ENCODE measurements at places on chromosomes 3 and 15. TPM values are rescaled to one million over a fixed set of nuclear protein-coding genes. Genes with fewer than 3 reads are reported as not detected.

DNA sequence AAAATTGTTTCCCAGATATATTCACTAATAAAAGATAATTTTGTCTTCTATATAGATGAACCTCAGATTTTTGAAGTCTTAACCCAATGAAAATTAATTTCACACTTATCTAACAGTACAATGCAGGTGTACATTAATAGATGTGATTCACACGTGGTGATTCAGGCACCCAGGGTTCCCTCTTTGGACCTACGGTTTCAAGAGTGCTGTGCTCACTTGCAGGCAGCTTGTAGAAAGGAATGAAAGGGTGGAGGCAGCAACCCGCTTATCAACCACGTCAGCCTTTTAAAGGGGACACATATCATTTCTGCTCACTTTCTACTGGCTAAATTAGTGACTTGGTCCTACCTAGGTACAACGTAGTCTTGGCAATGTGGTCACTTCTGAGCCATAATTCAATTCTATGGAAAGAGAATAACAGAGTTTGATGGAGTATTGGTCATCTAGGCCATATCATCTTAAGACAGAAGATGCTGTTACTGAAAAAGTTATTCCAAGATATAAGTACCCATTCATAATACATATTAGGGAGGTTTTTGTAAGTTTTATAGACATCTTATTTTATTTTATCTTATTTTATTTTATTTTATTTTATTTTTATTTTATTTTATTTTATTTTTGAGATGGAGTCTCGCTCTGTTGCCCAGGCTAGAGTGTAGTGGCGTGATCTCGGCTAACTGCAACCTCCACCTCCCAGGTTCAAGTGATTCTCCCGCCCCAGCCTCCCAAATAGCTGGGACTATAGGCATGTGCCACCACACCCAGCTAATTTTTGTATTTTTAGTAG is 37.9 kb downstream of the ACP3 start:
- no peak for DNase-seq
- H3K4me1 ChIP-seq: no peaks in the 10 kb centered on the region
- no peaks in the 10 kb centered on the region for H3K36me3 ChIP-seq
- no peaks in the 10 kb centered on the region for H3K27me3 ChIP-seq
- H3K27ac ChIP-seq: no peak overlapping the region

GRCh38 chr3:101996832-101997231 is 147.5 kb downstream of the NFKBIZ start:
- no peaks in the 10 kb centered on the region for H3K36me3 ChIP-seq
- peak overlapping the region; percentile 10 for H3K27ac ChIP-seq
- DNase-seq: no peak
- no peak overlapping the region for H3K4me3 ChIP-seq

DNA sequence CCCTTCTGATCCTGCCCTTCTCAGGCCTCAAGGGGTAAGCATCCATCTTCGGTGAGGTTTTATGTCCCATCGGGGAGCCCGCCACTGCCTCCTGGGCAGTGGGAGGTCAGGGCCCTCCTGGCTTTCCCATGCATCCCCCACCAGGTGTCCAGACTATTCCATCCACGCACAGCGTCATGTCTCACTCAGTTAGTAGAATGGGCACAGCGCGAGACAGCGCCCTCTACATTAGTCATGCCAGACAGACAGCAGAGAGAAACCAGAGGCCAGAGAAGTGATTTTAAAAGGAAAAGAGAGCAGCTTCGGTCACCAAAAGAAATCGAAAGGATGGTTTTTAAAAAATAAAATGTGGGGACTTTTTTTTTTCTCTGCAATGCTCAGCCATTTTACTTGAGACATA is 49.8 kb downstream of the ZDHHC3 start:
- DNase-seq: no peak
- no peaks in the 10 kb centered on the region for H3K27me3 ChIP-seq
- H3K4me1 ChIP-seq: no peaks in the 10 kb centered on the region
- no peak overlapping the region for H3K4me3 ChIP-seq

DNA sequence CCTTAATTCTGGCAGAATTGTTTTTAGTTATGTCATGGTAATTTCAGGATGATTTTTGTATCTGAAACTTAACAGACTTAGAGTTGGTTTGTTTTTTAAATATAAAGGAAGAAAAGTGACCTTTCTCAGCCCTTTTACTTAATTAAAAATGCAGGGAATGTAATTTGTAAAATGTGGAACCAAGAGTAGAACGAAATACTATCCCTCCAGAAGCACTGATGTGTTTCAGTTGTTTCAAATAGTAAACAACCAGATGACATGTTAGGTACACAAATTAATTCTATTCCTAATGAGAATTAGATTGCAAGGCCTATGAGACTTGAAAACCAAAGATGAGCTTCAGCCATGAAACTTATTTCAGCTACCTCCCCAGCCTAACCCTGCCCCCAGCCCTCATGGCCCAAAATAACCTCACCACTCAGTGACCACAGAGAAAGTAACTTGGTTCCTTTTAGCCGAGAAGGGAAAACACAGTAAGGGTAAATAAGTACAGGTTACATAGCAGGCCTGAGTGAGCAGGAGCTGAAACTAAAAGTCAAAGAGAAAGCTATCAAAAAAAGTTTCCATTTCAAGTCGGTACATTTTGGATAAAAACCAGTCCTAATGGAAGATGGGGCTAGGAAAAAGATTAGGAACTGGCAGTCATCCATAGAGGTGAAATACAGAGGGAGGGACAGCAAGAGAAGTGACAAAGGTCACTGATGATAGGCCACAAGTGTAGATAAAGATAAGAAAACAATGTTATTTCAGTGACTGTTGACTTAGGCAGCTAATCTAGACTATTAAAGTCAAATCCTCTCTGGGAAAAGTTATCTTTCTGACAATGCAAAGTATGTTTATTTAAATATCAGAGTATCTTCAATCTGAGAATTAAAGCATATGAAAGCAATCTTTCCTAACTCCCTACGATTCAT is 23.2 kb downstream of the SENP8 start:
- peaks cover 20% of the 10 kb centered on the region for H3K4me1 ChIP-seq
- peak overlapping the region; percentile 34 for H3K4me3 ChIP-seq
- no peaks in the 10 kb centered on the region for H3K36me3 ChIP-seq

The RAB43 gene
- polyA plus RNA-seq: 2.4 TPM

DNA sequence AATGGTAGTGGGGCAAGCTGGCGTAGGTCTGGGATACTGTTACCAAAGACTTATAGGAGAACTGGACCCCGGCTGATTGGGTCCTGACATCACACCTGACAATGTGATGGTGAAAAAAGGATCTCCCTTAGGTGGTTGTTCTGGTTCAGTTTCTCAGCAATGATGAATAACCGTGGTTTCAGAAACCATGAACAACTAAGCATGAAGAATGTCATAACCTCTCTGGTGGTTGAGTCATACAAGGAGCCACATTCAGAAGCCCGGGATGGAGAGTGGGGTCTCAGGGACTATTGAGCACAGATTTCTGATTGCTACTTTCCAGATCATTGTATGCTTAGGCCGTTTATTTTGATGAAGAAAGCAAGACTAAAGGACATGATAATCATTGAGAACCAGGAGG is 17.4 kb downstream of the GPR160 start:
- peak; percentile 63 for DNase-seq
- H3K27ac ChIP-seq: peak overlapping the region; percentile 94
- no peaks in the 10 kb centered on the region for H3K36me3 ChIP-seq
- peaks cover 42% of the 10 kb centered on the region for H3K4me1 ChIP-seq
- peak overlapping the region; percentile 59 for H3K4me3 ChIP-seq

The ATP13A5 gene
- not detected for polyA plus RNA-seq

DNA sequence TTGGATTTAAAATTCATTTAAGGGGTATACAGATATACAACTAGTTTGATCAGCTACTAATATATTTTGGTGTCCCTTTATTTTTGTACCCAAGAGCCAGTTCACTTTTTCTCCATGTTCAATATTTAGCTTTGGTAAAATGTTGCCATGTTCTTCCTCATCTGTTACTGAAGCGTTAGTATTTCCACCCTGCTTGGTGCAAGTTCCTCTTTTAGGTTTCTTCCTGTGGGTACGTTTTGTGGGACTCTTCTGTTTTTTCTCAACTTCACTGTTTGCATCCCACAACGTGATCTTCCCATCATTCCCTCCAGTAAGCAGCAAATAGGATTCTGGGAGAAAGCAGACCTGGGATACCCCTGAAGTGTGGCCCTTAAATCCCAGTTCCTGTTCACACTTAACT is 14.1 kb downstream of the WDR53 start:
- no peaks in the 10 kb centered on the region for H3K27me3 ChIP-seq
- H3K4me1 ChIP-seq: peaks cover 8% of the 10 kb centered on the region
- H3K4me3 ChIP-seq: no peak overlapping the region
- 0 out of 2 replicates have a peak overlapping the region, but pooled peaks have one; percentile 18 for H3K27ac ChIP-seq

Measured in GM12878 (cell line).